NCI-H1694 treated with DMSO at 0.1 percent for 48 hours (cell line): ENCODE measurements at places on chromosomes 5 and 9.

DNA sequence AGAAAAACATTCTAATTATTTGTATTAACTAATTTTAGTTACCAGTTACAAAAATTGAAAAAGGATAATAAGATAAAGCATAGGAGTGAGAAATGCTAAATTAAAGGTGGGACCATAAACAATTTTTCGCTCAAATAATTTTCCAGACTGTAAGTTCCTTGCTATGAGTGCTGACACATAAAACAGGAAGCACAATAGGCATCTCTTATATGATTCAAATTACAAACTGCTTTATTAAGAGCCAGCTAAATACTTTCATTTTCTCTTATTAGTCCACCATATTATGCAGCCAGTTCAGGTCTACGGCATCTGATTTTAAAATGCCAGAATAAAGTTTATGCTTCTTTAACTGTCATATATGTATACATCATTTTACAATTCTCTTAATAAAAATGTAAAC is 4.4 kb downstream of the RC3H2 start:
- DNase-seq: no peak

- DNase-seq: no peak
Measured at GRCh38 chr9:120343416-120343815, 236.6 kb downstream of the CDK5RAP2 start.

- no peak for DNase-seq
Measured at GRCh38 chr9:133973111-133973790, 18.9 kb downstream of the VAV2 start.

GRCh38 chr5:76456258-76456657 is 53.2 kb downstream of the IQGAP2 start:
- DNase-seq: no peak

DNA sequence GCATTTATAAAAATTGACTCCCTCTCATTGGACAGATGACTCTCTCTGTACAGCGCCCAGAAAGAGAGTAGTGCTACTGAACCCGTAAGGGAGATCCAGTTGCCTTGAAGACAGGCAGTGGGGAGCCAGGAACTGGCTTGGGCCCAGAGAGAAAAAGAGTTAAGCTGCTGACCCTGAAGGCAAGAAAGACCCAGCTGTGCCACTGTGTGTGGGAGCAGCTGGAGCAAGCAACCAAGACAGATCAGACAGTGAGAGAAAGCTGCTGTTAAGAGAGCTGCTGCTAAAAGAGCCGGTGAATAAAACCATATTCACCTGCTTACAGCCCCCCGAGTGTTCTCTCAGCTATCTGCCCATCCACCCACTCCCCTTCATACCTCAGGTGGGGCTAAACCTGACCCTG is 149.7 kb upstream of the ADAMTS16 start:
- no peak for DNase-seq

DNA sequence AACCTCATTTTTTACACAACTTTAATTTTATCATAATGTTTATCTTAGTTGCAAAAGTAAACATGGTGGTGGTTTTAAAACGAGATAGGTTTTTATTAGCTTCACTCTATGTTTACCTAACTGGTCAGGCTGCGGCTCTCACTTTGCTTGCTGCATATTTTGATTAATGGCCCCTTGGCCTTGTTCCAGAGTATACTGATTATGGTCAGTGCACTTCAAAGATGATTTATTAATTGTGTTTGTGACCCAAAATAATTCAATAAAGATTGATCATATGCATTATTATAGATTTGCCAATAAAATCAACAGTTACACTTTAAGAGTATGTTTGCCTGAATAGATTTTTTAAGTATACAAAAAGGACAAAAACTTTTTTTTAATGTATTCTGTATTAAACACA is 188.0 kb downstream of the XRCC4 start:
- no peak for DNase-seq

DNA sequence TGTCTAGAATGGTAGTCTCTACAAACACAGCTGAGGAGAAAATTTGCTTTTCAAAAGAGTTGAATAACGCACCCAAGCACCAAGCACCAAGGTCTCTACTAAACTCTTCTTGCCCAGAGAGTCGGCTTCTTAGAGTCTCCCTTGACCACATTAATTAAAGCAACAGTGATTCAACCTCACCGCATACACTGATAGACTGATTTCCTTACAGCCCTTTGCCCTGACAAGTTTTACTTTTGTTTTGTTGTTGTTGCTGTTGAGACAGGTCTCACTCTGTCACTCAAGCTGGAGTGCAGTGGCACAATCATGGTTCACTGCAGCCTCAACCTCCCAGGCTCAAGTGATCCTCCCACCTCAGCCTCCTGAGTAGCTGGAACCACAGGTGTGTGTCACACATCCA is 1035.7 kb upstream of the DMAC1 start:
- DNase-seq: no peak

- no peak for DNase-seq
Measured at GRCh38 chr9:37969130-37969529, 65.2 kb upstream of the SLC25A51 start.

DNA sequence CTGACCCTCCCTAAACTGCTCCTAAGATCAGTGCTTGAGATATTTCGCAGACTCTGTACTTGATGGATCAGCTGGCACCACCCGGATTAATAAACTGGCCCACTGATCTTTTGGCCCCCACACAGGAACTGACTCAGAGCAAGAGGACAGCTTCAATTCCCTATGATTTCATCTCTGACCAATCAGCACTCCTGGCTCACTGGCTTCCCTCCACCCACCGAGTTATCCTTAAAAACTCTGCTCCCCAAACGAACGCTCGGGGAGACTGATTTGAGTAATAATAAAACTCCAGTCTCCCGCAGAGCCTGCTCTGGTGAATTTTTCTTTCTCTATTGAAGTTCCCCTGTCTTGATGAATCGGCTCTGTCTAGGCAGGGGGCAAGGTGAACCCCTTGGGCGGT is 36.5 kb upstream of the CD180 start:
- no peak for DNase-seq

DNA sequence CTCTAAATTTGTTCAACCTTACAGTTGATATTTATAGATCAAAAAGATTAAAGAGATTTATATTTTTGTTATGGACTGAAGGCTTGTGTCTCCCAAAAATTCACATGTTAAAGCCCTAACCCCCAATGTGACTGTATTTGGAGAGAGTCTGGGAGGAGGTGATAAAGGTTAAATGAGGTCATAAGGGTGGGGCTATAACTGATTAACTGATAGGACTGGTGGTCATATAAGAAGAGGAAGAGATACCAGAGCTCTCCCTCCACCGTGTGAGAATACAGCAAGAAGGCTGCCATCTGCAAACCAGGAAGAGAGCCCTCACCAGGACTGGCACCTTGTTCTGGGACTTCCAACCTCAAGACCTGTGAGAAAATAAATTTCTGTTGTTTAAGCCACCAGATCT is 264.3 kb downstream of the ENC1 start:
- DNase-seq: no peak

DNA sequence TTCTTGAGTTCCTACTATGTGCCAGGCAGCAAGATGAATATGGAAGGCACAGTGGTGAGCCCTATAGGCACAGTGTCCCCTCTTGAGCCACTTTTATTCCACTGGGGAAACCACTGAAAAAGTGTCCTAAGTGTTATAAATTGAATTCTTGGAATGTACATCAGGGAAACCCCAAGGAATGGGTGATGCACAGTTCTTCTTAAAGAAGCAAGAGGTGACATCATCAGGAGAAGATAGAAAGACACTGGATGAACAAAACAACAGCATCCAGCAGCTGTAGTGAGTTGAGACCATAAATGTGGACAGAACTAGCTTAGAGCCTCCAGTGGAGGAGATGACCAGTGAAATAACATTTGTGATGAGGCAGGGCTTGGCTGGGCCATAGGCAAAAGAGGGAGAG is 199.2 kb upstream of the ANKRD55 start:
- DNase-seq: no peak

- no peak for DNase-seq
Measured at GRCh38 chr9:95752129-95752731, 123.3 kb upstream of the ERCC6L2 start.

DNA sequence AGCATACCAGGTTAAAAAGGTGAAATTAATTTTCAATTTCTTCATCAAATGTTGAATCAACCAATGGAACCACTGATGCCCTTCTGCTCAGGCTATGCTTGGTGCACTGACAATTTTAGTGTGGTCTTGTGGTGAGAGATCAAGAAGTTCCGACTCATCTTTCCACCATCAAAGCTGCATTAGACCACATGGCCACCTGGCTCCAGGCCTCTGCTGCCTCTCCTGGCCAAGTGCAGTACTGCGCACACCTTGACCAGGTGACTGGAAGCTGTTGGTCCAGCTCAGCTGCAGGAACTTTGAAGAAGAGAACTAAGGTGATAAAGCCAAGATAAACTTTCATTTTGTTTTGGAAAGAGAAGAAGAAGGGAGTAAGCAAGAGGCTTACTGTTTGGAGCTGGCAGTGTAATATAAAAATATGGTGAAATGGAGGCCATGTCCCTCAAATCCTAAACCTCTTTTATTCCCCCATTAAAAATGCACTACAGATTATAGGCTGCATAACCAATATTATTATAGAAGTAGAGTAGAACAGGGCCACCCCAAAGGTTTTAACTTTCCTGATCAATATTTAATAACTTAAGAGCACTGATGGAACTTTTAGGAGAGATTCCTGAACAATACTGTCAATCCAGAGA is 315.5 kb upstream of the C9orf72 start:
- DNase-seq: no peak

DNA sequence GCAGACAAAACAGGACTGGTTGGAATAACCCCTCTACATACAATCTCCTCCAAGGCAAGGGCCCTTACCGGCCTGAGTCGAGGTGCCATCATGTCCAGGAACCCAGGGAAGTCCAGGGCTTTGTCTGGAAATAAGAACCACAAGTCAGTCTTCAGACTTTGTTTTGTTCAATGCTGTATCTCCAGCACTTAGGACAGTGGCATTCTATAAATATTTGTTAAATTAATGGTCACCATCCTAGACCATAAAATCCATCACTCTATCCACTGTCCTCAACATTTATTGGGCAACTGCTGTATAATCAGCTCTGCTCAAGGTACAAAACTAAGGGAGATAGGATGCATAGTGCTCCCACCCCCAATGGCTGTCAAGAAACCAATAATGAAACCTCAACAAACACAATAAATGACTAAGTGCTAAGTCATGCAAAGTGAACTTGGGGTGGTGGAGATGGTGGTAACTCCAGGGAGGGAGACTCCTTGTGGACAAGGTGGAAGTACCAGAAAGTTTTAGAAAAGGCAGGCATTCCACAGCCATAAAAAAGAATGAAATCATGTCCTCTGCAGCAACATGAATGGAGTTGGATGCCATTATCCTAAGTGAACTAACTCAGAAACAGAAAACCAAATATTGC is 5.0 kb downstream of the RELL2 start:
- no peak for DNase-seq

- DNase-seq: no peak
Measured at GRCh38 chr5:164636456-164636855, 1131.0 kb downstream of the MAT2B start.

DNA sequence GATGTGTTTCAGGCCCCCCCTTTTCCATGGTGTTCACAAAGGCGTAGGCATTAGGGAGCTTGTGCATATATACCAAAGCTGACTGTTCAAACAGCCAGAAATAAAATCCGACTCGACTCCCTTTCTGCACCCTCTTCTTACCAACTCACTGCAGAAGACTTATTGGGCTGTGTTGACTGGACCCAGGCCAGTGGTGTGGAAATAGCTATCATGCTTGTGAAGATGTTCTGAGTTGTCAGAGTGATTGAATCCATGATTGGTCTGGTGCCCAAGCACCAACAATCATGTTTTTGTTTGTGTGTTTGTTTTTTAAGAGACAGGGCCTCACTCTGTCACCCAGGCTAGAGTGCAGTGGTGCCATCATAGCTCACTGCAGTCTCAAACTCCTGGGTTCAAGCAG is 21.6 kb downstream of the TJP2 start:
- no peak for DNase-seq

DNA sequence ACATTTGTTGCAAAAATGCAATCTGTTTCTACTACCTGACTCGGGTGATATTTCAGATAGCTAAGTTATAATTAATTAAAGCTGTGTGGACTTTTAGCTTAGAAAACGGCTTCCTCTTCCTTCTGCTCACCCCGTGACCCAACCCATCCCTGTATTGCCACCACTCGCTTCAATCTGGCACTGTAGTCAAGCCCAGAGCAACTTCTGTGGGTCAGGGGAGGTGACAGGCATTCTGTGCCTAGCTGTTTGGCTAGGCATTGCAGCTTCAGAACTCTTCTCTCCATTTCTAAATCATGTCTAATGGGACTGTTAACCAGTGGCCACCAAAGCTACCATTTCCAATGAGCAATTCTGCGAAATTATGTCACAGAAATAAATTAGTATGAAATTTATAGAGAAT is 179.7 kb upstream of the TLX3 start:
- no peak for DNase-seq

DNA sequence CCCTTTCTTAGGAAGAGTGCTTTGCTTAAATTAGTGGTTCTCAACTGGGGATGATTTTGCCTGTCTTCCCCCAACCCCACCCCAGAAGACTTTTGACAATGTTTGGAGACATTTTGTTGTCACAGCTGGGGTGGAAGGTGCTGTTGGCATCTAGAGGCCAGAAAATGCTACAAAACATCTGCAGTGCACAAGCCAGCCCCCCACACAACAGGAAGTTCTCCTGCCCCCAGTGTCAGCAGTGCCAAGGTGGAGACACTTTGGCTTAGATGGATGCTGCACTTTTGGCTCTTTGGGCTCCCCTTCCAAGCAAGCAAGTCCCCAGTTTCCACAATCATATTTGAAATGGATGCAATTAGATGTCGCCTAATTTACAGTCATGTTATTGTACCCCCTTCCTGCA is 2.7 kb downstream of the HEMGN start:
- DNase-seq: no peak

- no peak for DNase-seq
Measured at GRCh38 chr9:81680506-81680905, 8.8 kb downstream of the TLE1 start.

DNA sequence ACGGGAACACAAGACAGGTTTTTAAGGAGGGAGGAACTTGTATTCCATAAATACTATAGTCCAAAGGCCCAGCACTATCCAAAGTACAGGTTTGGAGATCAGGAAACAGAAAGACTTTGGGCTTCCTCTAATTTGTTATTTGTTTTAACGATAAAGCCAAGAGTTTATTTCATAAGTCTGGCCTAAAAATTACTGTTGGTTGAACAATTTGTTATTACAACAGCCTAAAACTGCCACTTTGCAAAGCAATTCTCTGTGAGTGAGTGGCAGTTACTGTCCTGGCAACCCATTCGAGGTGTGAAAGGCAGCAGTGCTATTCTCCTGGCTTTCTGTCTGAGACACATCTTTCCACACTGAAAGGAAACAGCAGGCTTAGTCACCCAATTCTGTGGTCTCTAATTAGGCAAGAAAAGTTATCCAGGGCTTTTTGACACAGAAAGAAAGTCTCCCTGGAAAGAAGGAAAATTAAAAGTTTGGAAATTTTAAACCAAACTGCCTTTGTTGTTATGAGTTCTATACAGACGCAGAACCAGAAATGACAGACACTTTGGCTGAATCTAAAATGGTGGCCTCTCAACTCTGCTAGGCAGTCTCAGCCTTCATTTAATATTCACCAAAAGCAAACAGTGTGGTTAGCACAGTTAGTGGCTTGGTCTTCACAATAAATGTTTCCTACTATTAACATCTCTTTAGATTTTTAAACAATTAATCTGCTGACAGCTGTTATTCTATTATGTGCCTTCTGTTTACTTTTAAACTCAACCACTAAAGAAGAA is 33.9 kb downstream of the PSMB7 start:
- DNase-seq: no peak

- no peak for DNase-seq
Measured at GRCh38 chr5:177131019-177131320, 2.6 kb upstream of the NSD1 start.

GRCh38 chr5:151158287-151158661 is 695 bp upstream of the ANXA6 start:
- no peak for DNase-seq
